NCI-H1092 treated with DMSO at 0.1 percent for 48 hours (cell line): ENCODE measurements at places on chromosomes 1 and 21.

DNA sequence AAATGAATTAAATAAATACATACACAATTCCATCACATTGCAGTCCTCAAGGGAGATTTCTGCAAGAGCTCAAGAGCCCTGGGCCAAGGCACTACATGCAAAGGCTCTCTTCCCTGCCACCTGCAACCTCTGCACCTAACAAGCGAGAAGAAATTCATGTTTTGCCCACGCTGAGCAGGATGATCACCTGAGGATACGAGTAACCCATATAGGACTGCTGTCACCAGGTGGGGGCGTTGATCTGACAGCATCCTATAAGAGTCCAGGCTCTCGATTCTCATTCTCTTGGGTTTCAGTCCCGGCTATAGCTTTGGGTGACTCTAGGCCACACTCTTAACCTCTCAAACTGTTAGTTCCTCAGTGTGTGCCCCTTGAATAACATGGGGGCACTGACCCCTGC lies 18.7 kb upstream of the SPOCD1 start:
- DNase-seq = no peak

DNA sequence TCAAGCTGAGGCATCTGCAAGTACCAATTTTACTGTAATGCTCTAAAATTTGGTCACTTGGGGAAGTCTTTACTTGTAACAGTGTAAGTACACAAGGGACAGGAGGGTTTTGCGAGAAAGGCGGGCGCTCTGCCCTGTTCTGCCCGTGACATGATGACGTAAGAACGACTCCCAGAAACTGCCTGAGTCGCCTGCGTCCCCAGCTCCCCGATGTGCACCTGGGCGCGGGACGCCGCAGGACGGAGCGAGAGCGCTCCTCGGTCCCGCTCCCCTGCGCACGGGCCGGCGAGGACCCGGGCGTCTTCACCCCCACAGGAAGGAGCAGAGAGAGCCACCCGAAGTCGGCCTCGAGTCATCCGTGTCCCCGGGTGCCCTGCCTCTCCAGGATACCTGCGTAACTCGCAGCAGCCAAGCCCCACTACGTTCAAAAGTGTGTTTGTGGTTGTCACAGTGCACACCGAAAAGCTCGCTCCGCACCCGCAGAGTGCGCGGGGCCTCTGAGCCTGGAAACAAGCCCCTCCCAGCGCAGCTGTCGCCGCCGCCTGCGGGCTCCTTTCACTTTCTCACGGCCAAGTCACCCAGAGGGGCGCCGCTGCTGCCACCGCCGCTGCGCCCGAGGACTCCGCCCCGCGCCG lies 3.3 kb upstream of the ZBTB18 start:
- DNase-seq = peak; percentile 83

GRCh38 chr1:87584586-87584985 lies 255.9 kb downstream of the LMO4 start:
- no peak for DNase-seq

GRCh38 chr1:185155600-185156287 lies 1.0 kb downstream of the TRMT1L start:
- DNase-seq = no peak

DNA sequence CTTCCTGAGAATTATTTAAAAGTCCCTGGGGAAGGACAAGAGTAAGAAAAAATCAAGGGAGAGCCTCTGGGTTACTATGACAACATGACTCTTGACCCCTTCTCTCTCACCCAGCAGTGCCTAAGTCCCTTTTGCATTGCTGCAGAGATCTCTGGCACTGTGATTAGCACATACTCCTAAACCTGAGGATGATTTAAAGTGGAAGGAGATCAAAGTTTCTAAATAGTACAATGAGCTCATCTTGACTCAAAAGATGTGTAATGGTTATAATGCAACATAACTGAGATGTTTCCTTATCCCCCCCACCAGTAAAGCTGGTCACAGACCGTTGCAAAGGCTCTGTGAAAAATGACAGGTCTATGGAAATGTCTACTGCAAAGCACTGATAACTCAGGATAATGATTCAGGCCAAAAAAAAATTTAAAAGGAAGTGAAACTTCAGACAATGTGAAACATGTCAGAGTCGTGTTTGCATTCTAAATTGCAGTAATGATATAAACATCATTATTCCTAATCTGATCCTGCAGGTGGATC lies 519.2 kb downstream of the KIF26B start:
- DNase-seq = no peak

DNA sequence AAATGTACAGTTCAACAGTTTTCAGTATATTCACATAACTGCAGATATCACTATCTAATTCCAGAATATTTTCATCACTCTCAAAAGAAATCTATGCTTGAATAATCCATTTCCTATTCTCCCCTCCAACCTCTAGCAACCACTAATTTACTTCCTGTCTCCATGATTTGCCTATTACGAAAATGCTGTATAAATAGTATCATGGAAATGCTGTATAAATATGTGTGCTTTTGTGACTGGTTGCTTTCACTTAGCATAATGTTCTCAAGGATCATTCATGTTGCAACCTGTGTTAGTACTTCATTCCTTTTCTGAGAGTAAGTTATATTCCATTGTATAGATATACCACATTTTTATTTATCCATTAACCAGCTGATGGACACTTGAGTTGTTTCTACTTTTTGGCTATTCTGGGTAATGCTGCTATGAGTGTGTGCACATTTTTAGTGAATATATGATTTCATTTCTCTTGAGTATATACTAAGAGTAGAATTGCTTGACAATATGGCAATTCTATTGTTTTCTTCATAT lies 115.6 kb downstream of the TNFSF18 start:
- no peak for DNase-seq

- DNase-seq = no peak
Observed at GRCh38 chr1:231037585-231038517, 2.2 kb downstream of the FAM89A start.

DNA sequence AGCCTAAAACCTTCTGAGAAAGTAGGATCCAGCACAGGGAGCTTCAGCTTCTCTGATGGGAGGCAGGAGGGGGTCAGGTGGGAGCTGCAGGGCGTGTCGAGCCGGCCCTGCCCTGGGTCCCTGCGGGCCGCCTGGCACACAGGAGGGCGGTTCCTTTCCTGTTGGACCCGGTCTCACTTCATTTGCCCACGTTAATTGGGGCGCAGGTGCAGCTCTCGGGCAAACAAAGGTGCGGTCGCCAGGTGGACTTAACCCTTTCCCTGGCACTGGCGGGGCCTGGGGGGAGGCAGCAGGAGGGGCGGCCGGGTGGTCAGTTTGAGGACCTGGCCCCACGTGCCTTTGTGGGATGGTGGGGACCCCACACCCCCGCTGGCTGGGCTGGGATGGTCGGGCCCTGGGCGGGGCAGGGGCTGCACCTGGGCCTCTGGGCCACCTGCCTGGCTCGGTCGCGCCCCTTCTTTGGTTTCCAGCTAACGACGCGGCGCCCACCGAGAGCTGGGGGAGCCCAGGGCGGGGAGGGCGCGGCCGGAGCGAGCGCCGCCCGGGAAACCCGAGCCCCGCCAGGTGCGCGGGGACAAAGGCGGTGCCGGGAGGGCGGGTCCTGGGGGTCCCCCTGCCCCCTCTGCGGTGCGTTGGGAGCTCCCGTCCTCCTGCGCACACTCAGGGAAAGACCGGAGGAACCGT lies 20.8 kb upstream of the C1orf159 start:
- no peak for DNase-seq

DNA sequence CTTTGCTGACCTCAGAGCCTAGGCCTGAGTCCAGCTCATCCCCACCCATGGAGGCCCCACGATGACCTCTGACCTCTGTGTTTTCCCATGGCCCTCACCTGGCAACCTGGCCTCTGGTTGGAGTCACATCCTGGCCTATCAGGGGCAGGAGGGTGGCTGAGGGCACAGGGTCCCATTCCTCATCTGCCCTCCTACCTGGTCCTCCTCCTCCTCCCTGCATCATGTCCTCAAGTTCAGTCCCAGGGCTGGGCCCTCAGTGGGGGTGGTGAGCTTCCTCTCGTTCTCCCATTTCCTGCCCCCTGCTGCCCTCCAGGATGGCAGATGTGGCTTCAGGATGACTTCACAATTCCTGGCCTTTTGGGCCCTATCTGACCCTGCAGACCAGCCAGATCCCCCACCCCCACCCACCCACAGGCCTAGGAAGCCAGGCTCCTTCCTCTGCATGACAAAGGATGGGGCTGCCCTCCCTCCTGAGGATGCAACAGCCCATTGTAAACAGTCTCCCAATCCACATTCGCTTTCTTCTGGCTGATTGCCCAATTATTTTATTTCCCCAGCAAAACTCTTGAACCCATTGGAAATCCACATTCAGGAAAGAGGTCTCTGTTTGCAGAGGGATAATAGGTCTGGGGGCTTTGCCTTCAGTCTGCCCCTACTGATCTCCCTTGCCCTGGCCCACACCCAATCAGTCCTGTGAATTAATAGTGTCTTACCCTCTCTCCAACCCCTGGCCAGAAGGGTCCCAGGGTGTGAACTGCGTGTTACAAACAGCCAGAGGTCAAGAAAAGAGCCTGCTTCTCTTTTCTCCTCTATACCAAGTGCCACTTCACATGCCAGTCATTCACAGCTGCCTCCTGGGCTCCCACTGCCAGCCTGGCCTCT lies 10.3 kb upstream of the LEFTY1 start:
- no peak for DNase-seq

- DNase-seq = no peak
Observed at GRCh38 chr1:84339503-84339902, 38.0 kb downstream of the SAMD13 start.

GRCh38 chr1:37872692-37873091 lies 13.3 kb upstream of the MTF1 start:
- DNase-seq = no peak
